Stimulated activated naive CD8-positive, alpha-beta T cell treated with anti-CD3 and anti-CD28 coated beads, Interleukin-15, Interleukin-2, amounts not matched to agents 100 U/mL and 50 U/mL, for 24 hours (primary cell): ENCODE measurements at places on chromosomes 5 and 9.

DNA sequence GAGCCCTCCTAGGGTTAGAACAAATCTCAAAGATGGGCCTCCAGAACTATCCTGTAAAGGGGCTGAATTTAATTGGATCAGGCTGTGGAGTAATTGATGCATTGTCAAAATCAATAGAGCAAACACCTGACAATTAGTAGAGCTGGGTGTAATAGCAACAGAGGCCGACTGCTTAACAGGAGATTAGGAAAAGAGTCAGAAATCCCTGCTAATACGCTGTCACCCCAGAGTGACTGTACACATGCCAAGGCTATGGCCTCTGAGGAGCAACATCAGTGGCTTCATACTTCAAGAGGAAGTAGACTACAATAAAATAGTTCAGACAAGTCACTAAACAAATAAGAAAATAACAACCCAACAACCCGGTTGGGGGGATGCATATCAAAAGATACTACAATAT lies 18.7 kb upstream of the GRPEL2 start:
- no peak for DNase-seq

- no peak for DNase-seq
Measured at GRCh38 chr9:96122751-96123150, 179.2 kb downstream of the HSD17B3 start.

DNA sequence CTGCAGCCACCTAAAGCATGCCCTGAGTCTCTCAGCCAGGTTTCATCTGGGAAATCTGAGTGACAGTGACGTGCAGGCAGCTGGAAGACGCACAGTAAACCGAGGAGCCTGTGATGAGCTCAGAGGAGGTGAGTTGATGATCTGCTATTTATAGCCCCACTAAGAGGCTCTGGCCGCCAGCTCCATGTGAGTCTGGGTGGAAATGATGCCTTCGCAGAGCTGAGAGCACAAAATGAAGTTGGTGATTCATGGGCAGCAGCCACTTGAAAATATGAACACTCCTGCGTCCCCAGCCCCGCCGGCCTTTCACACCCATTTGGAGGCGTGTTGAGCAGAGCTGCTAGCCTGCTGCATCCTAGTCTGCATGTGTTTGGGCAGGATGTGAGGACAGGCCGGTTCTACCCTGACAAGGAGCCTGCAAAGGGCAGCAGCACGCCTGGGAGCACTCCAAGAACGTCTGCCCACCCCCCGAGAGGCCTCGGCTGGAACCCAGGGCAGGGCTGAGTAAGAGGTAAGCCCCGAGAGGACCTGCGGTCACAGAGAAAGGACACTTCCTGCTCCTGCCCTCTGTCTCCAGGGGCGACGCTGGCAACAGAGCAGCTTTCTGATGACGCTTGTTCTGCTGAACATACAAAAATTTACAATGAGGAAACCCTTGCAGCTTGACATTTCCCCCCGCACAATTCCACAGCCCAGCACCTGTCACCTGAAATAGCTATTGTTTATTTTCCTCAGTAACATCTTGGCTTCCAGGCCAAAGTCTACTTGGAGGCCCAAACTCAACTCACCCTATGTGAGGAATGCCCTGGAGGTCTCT lies 25.1 kb upstream of the CDKN2AIPNL start:
- DNase-seq, result peak; percentile 69

- DNase-seq, result no peak
Measured at GRCh38 chr5:137705106-137705505, 30.8 kb downstream of the KLHL3 start.

DNA sequence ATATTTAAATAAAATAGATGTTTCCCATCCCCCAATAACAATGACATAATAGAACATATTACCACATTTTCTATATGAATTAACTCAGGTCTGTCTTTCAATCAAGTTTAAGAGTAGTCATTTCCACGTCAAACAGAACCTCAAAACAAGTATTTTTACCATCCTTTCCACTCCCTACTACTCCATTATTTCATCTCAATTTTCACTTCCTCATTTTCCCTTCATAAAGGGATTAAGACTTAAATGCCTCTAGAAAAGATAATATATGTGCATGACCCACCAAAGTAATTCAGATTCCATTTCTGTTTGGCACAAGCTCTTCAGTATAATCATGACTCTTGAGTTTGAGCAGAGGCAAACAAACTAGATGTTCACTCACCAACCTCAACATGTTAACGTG lies 40.4 kb downstream of the ELOVL7 start:
- DNase-seq, result no peak

- no peak for DNase-seq
Measured at GRCh38 chr9:137631345-137632229, 12.8 kb downstream of the EHMT1 start.

DNA sequence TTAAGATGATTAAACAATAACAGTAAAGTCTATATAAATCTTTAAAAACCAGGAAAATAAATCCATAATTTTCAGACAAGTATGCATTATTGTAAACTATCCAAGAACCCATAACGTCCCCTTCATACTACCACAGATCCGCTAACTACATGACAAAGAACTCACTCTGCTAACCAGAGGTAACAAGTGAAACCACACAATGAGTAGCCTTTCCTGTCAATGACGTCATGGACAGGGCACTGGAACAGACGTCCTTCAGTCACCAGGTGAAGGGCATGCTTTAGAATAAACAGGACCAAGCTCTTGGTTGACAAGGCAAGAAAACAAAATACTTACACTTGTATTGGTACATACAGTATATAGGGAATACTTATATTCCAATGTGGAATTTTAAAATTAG lies 45.2 kb downstream of the RNF130 start:
- DNase-seq, result no peak

DNA sequence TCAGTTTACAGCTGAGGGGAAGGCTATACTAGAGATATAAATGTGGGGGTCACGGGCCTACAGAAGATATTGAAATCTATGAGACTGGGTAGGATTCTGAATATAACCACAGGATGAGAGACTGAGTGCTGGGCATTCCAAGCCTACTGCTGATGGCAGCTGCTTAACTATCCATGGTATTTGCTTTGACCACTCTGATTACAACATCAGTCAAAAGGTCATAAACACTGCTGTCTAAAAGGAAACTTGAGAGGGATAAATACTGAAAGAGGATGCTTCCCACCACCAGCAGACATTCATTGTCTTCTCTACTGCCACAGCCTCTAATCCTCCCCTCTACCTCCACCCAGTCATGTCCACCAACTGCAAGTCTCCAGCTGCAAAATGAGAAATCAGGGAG lies 3.8 kb downstream of the ZNF622 start:
- DNase-seq, result no peak

DNA sequence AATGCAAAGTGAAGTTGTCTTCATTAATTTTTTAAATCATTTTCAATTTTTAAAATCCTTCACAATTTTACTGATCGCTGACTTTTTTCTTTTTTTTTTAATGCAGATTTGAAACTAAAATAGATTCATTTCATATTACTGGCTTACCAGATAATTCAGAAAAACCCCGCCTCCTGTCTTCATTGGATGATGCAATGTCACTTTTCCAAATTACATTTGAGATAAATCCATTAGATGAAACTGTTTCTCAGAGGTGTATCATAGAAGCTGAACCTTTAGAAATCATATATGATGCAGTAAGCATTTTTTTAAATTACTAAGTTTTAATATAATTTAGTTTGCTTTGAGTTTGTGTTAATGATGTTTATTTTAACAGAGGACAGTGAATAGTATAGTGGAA lies 60.6 kb downstream of the VPS13A start:
- DNase-seq, result no peak

GRCh38 chr9:131997779-131998178 lies 81.9 kb downstream of the MED27 start:
- DNase-seq, result no peak

GRCh38 chr9:85115473-85115872 lies 445.9 kb downstream of the NTRK2 start:
- no peak for DNase-seq

GRCh38 chr5:140235791-140236551 lies 61.0 kb downstream of the CYSTM1 start:
- DNase-seq, result no peak

DNA sequence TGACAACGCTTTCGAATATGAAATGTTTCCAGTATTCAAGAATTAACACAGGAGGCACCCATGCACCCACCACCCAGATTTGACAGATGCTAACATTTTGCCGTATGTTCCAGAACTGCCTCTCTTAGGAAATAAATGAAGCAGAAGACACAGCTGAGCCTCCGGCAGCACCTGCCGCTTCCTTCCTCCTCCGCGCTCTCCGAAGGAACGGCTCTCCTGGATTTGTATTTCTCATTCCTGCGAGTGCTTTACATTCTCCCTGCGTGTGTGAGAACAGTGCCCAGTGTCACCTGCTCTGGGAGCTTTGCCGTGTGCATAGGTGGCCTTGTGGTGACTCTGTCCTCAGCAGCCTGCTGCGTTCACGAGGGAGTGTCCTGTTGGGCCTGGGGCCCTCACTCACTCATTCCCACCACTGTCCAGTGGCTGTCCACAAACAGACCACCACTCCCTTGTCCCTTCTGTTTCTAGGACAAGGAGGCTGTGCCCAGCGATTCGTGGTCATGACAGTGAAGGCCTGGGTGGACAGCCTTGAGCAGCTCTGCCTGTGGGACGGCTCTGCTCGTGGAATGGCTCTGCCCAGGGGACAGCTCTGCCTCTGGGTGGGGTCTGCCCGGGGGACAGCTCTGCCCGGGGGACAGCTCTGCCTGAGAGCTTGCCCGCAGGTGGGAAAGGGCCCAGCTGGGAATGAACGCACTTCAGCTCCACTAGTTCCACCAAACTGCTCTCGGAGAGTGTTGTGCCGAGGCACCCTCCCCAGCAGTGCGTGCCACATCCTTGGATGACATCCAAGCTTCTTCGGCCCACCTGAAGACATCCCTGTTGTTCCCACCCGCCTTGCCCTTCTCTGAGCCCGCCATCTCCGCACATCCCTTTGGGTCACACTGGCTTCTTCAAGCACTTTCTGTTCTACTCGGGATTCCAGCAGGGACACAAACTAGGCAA lies 170.5 kb upstream of the PPP1R26 start:
- no peak for DNase-seq

DNA sequence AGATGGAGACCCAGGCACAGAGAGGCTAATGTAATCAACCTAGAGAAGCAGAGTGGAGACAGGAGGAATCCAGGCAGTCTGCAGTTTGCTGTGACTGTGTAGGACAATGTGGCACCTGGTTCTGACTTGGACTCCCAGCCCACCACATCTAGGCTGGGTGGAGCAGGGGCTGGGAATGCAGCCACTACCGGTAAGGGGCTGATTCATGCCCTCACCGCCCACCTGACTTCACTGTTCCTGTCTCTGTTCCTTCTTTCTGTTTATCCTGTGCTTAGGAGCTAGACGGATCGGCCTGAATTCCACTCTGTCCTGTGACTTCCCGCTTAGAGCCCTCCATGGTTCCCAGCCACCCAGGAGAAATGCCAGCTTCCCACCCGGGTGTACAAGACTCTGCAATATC lies 2.6 kb downstream of the PDLIM4 start:
- no peak for DNase-seq

DNA sequence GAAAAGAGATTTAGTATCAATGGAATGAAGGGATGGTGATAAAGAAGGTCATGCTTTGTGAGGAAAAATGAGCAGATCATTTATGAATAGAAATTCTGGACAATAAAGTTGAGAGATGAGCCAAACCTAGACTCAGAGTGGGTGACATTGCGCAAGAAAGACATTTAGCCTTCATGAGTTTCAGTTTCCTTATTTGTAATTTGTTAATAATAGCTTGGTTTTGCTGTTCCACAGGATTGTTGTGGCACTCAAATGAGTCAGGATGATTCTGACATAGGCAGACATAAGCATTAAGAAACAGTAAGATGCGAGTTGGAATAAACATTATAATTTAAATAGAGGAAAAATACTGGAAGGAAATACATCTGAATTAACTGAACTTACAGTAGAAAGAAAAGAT lies 34.8 kb downstream of the ITGA2 start:
- DNase-seq, result no peak

- no peak for DNase-seq
Measured at GRCh38 chr5:127602896-127603844, 45.7 kb upstream of the CTXN3 start.

DNA sequence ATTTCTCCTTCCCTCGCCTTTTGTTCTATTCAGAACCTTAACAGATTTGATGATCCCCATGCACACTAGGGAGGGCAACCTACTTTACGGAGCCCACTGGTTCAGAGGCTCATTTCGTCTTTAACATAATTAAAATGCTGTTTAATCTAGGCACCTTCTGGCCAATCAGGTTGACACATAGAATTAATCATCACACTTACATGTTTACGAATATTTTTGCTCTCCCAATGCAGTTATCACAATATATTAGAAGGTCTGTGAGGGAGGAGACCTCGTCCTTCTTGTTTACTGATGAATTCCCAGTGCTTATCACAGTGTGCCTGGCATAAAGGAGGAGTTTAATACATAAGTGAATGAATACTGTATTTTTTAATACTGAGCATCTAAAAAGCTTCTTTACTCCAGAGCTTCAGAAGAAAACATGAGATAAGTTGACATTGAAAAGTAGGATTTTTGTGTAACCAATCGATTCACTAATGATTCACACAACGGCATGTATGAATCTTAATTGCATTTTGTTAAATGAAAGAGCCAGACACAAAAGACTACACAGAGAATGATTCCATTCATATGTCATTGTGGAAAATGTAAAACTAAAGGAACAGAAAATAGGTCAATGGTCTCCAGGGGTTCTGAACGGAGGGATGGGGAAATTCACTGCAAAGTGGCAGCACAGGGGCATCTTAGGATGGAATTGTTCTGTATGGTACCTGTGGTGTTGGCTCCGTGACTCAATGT lies 78.6 kb upstream of the VCAN start:
- DNase-seq, result no peak
